ENCODE measurements at places on chromosomes 1 and 21.

GRCh38 chr1:9434247-9435152, 104.8 kb upstream of the SLC25A33 start:
- no peak for DNase-seq

DNA sequence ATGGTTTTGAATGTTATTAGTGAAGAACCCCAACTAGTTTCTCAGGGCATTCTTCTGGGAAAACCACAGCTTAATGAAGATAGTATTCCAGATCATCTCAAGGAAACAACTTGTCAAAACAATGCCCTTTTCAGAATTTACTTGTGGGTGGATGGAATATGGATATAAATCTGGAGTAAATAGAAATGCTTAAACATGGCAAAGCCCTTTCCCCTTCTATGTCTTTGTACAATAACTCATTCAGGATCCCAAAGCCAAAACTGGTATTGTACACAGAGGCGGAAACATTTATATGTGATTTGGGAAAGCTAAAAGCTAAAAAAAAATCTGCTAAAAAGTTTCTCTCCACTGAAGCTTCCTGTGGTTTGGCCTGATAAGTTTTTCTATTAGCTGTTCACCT, 55.5 kb upstream of the RGS5 start:
- DNase-seq, result no peak

- DNase-seq, result no peak
Measured at GRCh38 chr1:197814306-197814705, 39.0 kb upstream of the DENND1B start.

DNA sequence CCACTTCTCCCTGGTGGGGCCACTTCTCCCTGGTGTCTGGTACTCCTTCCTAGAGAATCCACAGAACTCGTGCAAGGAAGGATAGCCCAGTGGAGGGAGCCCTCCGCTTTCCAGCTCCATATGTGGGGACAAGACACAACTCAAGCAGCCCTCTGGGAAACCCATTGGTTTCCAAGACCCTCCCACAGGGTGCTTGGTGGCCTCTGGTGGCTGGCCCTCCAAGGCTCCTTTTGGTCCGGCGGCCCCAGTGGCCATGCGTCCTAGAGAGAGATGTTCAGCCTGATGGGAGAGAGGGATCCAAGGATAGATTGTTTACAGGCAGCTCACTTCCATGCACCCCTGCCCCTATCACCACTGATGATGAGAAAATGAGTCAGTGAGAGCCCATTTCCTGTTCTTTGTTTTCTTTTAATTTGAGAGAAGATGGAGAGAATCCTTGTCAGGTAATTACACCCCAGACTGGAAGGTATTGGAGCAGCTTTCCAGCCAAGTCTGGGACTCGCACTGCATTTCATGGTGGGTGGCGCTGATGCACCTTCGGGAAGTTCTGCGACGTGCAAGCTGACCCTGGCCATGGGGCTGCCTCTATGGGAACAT, 486.2 kb upstream of the VAMP3 start:
- DNase-seq, result no peak

- DNase-seq, result no peak
Measured at GRCh38 chr1:20126806-20127440, 7.6 kb upstream of the PLA2G2D start.

GRCh38 chr1:220783453-220783852, 3.3 kb upstream of the MTARC1 start:
- no peak for DNase-seq

DNA sequence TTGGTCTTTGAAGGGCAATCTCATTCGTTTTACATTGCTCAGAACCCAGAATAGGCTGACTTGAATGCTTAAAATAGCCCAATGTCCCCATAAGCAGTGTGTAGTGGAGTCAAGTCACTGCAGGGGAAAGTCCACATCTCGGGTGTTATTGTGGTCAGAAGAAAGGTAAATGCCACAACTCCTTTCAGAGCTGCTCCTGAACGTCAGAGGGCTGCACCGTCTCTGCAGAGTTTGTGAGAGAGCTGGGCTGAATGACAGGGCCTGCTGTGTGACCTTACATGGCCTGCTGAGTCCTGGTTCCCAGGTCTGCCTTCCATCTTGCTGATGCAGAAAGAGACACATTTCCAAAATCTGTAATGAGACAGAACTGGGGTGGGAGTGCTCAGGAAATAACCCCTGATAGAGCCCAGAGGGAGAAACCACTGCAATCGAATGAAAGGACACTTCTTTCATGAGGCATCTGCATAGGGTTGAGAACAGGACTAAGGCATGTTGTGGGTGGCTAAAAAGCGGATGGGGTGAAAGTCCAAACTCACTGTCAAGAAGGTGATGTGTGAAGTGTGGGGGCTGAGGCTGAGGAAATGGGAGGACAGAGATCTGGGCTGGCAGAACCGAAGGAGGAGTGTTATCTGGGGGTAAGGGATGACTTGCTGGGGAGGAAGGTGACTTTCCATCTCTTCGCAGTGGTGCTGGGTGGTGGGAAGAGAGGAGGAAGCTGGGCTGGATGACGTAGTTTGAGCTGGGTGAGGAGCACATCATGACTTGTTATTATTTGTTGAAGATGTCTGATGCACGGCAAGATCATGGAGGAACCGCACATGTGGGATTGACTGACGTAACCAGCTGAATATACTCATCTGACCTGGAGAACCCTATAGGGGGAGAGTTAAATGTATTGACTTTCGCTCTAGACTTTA, 33.7 kb downstream of the XCL2 start:
- DNase-seq, result no peak

- no peak for DNase-seq
Measured at GRCh38 chr1:244052728-244053312, 1.7 kb downstream of the ZBTB18 start.

All from stimulated activated CD8-positive, alpha-beta memory T cell treated with anti-CD3 and anti-CD28 coated beads, Interleukin-15, amount 100 ng/mL, for 4 hours (primary cell).